Adrenal gland (tissue), 19 donors: ENCODE measurements at places on chromosomes 2 and 18. TPM values are rescaled to one million over a fixed set of nuclear protein-coding genes. Genes with fewer than 3 reads are reported as not detected.

DNA sequence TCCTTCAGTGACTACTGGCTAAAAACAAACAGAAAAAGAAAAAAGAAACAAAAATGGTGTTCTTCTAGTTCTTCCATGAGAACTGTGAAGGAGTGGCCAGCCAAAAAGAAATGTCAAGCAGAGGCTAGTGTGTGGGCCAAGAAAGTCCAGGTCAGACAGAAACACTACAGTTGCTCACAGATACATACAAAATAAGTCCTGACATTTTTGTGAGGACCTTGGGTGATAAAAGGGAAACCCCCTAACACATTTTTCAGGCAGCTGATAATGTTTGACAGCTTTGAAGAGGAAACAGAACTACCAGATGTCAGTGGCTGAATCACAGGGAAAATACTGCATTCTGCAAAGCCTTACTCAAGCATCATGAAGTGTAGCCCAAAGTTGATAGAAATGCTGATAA is 28.1 kb downstream of the ARHGAP25 start:
- no peak overlapping the region for H3K4me3 ChIP-seq
- no peaks in the 10 kb centered on the region for H3K27me3 ChIP-seq
- no peak for DNase-seq
- no peak overlapping the region for H3K27ac ChIP-seq
- H3K36me3 ChIP-seq: no peaks in the 10 kb centered on the region

The CDH7 gene
- not detected for total RNA-seq

- no peaks in the 10 kb centered on the region for H3K36me3 ChIP-seq
- DNase-seq: no peak
- H3K4me3 ChIP-seq: no peak overlapping the region
- no peak overlapping the region for H3K27ac ChIP-seq
- H3K4me1 ChIP-seq: peaks cover 21% of the 10 kb centered on the region
These were observed 86.1 kb downstream of the LPIN1 start for GRCh38 chr2:11832531-11832930.

The C2orf74 gene
- 15.1 TPM for total RNA-seq

The CRYGD gene
- not detected for total RNA-seq

The NEU4 gene
- total RNA-seq: 0.33 TPM

The NHEJ1 gene
- 11.9 TPM for total RNA-seq

GRCh38 chr18:62280058-62280457 is 45.1 kb upstream of the TNFRSF11A start:
- H3K27me3 ChIP-seq: no peaks in the 10 kb centered on the region
- no peak overlapping the region for H3K27ac ChIP-seq
- H3K4me1 ChIP-seq: peaks cover 21% of the 10 kb centered on the region
- DNase-seq: no peak

GRCh38 chr2:183010112-183010511 is 28.1 kb downstream of the NCKAP1 start:
- DNase-seq: no peak
- H3K4me3 ChIP-seq: no peak overlapping the region
- H3K36me3 ChIP-seq: no peaks in the 10 kb centered on the region
- H3K27ac ChIP-seq: no peak overlapping the region
- H3K4me1 ChIP-seq: peaks cover 10% of the 10 kb centered on the region

The LDLRAD4 gene
- total RNA-seq: 60.0 TPM

GRCh38 chr2:184644685-184645084 is 46.4 kb downstream of the ZNF804A start:
- H3K27me3 ChIP-seq: no peaks in the 10 kb centered on the region
- H3K4me3 ChIP-seq: no peak overlapping the region
- H3K4me1 ChIP-seq: no peaks in the 10 kb centered on the region
- no peaks in the 10 kb centered on the region for H3K36me3 ChIP-seq
- no peak overlapping the region for H3K27ac ChIP-seq
- DNase-seq: no peak

- H3K4me1 ChIP-seq: peaks cover 13% of the 10 kb centered on the region
- no peak for DNase-seq
- no peak overlapping the region for H3K27ac ChIP-seq
- H3K4me3 ChIP-seq: no peak overlapping the region
- H3K27me3 ChIP-seq: no peaks in the 10 kb centered on the region
- H3K36me3 ChIP-seq: no peaks in the 10 kb centered on the region
These were observed 49.1 kb upstream of the HS6ST1 start for GRCh38 chr2:128367601-128368359.

The SCN9A gene
- 2.0 TPM for total RNA-seq

The DOK1 gene
- 15.2 TPM for total RNA-seq
